ENCODE measurements at places on chromosomes 3 and 15. TPM values are rescaled to one million over a fixed set of nuclear protein-coding genes. Genes with fewer than 3 reads are reported as not detected.

Gene ITIH1
- 14.1 TPM for total RNA-seq

- DNase-seq, result no peak
Observed at GRCh38 chr3:21409401-21409800, 341.6 kb downstream of the ZNF385D start.

Gene VEPH1
- total RNA-seq, result 12.3 TPM

Gene GOLGA8G
- not detected for total RNA-seq

- DNase-seq, result no peak
Observed at GRCh38 chr15:29451201-29451781, 181.7 kb upstream of the NSMCE3 start.

DNA sequence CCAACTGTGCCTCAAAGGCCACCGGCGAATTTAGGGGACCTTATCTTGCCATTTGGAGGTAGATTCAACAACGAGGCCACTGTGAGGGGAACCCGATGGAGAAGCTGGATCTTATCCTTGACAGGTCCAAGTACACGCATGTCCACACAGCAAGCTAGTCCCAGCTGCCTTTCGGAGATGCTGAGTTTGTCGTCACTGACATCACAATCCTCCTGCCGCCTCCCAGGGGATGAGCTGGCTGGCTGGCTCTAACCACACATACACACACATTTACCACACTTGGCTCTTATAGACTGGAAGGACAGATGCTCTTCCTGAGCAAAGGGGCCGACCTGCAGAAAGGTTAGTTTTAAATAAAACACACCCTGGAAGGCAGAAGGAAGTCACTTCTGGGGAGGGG lies 176.3 kb downstream of the STT3B start:
- DNase-seq, result no peak

- DNase-seq, result no peak
Observed at GRCh38 chr3:115943579-115943978, 320.3 kb downstream of the GAP43 start.

- DNase-seq, result no peak
Observed at GRCh38 chr3:187361835-187362234, 6.3 kb upstream of the RTP4 start.

DNA sequence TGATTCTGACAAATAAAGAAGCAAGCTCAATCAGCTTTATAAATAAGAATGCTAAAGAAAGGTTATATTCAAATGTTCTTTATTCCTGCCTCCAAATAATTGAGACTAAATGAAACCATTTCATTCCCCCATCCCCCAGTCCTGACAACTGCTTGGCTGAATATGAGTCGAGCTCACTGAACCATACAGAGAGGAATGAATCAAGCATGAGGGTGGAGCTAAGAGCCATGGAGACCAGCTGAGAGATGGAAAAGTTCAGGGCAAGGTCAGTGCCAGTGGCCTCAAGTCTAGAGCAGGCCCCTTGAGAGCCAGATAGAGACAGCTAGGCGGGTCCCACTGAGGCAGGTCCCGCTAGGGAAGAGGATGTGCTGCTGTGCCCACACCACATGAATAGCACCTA lies 188.7 kb upstream of the EIF1B start:
- DNase-seq, result no peak

GRCh38 chr3:42709621-42710020 lies 7.0 kb upstream of the HHATL start:
- no peak for DNase-seq

DNA sequence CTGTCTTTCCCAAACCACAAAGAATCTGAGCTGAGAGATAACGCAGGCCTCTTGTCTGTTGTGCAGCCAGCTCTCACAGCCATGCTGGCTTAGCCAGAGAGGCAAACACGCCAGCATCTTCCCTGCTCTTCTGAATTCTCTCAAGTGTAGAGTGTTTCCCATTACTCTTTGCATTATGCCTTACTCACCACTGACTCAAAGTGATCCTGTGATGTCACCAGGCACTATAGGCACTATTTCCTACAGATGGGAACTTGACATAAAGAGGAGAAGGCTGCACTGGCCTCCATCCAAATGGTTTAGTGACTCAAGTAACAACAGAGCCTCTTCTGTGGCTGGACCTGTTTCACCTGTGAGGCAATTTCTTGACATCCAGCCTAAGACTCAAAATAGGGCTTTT lies 44.4 kb downstream of the PDZRN3 start:
- no peak for DNase-seq

DNA sequence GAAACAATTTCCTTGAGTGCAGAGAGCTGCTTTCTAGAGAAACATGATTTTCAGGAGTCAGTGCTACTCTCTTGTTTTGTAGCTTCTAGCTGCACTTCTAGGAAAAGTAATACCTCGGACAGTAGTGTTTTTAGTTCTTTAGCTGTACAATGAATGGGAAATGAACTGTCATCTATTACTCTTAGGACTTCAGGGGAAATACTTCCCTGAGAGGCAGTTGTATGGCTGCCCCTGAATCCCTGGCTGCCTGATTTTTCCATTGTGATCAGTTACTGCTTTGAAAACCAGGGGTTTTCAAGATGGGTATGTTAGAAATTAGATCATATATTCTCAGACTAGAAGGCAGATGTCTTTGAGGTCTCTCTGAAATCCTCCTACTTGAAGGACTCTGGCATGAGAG lies 200.3 kb upstream of the SEMA6D start:
- DNase-seq, result no peak

Gene DAZL
- not detected for total RNA-seq

Gene IQGAP1
- 141 TPM for total RNA-seq

GRCh38 chr3:14119651-14120050 lies 5.0 kb downstream of the CHCHD4 start:
- no peak for DNase-seq

Measured in progenitor cell of endocrine pancreas (in vitro differentiated cells).